ENCODE measurements at places on chromosomes 7 and 10.
A peak's percentile ranks its signal among the peaks of the same experiment; 100 is the strongest.

DNA sequence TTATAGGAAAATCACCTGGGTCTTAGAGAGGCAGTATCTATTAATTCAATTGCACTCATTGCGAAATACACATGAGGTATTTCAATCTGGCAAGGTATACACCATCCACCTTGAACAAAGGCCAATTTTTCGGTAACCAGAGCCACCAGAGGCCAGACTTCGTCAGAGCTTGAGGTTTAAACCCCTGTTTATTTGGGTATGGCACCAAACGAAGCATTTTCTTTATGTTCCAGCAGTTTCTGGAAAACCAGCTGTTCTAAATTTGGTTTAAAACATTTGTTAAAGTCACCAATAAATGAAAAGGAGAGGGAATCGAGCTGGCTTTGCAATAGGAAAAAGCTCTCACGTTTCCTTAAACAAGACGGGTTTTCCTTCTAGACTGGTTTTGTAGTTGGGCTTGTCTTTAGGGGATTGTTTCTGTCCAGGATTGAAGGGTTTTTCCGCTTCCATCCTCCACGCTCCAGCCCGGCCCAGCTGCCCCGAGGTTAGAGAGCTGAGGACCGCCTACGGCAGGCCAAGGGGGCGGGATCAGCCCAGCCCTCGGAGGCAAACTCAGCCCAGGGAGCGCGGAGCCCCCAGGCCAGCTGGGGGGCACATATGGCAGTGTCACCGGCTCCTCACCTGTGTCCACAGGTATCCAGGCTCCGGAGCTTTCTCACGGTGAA is 539.4 kb upstream of the MGMT start:
- DNase-seq, result peak; percentile 60

DNA sequence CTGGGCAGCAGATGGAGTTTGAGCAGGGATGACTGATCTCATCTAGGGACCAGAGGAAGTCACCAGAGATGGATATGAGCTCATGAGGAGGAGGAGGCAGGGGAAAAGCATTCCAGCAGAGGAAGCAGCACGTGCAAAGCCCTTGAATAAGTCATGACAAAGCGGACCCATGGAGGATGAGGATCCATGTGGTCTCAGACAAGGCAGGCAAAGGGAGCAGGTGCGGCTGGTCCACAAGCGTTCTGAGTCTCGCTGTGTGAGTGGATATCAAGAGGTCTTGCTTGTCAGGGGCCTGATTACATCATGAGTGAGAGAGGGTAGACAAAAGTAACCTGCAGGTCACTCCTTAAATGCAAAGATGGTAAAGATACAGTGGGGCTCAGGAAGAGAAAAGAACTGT is 307.6 kb downstream of the GRID1 start:
- no peak for DNase-seq

DNA sequence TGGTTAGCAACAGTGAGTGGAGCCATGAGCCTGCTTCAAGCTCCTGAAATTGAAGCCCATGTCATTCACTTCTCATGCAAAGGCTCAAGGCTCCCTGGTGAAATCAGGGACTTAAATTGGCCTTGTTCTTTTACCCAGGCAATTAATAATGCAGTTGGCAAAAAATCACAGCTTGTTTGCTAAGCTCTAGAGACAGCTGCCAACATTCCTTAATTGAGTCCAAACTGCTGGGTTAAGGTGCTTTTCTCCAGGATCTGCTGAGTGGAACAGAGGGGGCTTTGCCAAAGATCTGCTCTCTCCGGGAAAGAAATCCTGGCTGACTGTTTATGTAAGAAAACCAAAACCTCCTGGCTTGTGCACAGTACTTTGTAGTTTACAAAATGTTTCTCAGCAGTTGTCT is 257.6 kb upstream of the GHITM start:
- DNase-seq, result no peak

DNA sequence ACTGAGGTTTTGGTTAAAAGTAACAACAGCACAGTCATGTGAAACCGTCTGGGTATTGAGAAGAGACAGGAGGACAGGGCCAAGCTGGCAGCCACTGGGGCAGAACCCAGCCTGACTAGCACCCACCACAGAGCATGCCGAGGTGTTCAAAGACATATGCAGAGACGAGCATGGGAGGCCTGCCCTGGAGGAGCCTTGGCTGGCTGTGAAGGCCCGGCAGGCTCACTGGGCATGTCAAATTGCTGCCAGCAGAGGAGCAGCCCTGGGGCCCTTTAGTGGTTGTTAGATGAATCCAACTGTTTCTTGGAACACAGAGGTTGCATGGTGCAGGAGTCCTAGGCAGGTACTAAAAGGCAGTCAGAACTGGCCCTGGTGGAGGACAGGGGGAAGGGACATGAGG is 5.0 kb upstream of the GDF2 start:
- DNase-seq, result no peak

- no peak for DNase-seq
Measured at GRCh38 chr10:95388109-95388471, 97.3 kb upstream of the PDLIM1 start.

DNA sequence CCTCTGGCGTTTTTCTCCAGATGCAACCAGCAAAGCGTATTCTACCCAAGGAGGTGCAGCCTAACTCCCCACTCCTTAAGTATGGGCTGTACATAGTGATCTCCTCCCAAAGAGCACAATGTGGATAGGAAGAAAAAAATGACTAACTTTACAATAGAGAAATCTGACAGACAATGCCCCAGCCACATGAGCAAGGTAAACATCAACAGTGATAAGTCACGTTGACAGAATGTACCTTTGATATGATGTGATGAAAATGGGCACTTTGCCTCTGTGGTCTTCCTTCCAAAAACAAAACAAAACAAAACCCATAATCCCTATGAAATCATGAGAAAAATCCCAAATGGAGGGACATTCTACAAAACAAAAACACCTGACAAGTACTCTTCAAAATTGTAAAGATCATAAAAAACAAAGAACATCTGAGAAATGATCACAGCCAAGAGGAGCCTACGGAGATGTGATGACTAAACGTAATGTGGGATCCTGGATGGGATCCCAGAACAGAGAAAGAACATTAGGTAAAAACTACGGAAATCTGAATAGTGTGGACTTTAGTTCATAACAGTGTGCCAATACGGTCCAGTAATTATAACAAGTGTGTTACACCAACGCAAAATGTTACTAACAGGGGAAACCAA is 50.6 kb downstream of the ABLIM1 start:
- no peak for DNase-seq

GRCh38 chr10:124560377-124561105 is 98.9 kb downstream of the LHPP start:
- DNase-seq, result peak; percentile 70

DNA sequence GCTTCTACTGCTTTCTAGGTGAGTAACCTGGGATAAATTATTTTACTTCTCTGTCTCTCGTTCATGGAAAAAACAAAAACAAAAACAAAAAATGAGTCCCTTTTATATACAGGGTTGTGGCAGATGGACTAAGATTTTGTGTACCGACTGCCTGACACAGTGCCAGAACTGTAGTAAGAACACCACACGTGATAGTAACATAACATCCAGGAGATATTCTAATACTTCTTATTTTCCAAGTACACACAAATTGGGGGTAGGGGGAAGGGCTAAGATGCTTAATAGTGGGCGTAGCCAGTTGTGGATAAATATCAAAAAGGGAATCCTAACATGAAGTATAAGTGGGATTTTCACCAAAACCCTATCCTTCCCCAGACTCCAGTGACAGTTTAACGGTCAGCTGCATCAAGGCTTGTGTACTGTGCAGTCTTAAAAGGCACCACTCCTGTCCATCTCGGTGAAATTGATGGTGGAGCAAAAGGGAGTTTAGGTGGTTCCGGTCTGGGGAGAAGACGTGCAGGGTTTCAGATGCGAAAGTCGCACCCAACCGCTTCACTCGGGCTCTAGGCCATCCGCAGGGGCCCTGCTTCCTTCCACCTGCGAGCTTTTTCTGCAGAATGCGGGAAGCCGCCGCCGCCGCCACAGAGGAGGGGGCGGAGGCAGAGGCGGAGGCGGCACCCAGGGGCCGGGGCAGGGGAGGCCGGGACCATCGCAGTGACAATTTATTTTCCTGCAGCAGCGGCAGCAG is at the start of gene STAMBPL1:
Gene STAMBPL1, plus strand, starts transcription at position 712 of the 748 bp plus-strand sequence. CDS start 21,464 bp downstream, outside the sequence.
- peak; percentile 56 for DNase-seq

DNA sequence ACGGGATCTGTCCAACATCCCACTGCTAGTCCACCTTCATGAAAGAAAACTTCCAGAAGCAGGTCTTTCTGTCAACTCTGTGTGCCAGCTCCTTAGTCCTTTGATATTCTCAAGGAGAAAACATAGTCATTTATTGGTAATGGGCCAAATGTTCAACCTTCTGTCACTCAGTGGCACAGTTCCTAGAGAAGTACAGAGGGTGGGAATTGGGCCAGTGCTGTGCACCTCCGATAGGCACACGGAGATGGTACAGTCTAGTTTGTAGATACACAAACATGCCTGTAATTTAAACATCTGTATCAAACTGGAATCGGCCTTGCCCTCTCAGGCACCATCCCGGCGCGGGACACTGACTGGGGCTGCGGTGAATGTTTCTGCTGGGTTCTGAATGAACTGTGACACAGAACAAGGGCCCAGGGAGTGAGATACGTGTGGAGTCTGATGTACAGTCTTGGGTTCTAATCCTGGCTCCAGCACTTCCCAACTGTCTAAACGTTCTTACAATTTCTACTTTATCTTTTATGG is 213.9 kb upstream of the SHH start:
- DNase-seq, result no peak

GRCh38 chr7:98881561-98882315 is 3.4 kb downstream of the TRRAP start:
- no peak for DNase-seq

GRCh38 chr7:51366930-51367613 is 50.5 kb upstream of the COBL start:
- no peak for DNase-seq

- no peak for DNase-seq
Measured at GRCh38 chr10:122494173-122494820, 32.9 kb downstream of the HTRA1 start.

GRCh38 chr10:49463605-49464004 is 67.7 kb upstream of the DRGX start:
- no peak for DNase-seq

GRCh38 chr10:114372179-114372578 is 32.1 kb downstream of the AFAP1L2 start:
- DNase-seq, result no peak

GRCh38 chr7:144038887-144039286 is 9.9 kb upstream of the OR2A5 start:
- no peak for DNase-seq

DNA sequence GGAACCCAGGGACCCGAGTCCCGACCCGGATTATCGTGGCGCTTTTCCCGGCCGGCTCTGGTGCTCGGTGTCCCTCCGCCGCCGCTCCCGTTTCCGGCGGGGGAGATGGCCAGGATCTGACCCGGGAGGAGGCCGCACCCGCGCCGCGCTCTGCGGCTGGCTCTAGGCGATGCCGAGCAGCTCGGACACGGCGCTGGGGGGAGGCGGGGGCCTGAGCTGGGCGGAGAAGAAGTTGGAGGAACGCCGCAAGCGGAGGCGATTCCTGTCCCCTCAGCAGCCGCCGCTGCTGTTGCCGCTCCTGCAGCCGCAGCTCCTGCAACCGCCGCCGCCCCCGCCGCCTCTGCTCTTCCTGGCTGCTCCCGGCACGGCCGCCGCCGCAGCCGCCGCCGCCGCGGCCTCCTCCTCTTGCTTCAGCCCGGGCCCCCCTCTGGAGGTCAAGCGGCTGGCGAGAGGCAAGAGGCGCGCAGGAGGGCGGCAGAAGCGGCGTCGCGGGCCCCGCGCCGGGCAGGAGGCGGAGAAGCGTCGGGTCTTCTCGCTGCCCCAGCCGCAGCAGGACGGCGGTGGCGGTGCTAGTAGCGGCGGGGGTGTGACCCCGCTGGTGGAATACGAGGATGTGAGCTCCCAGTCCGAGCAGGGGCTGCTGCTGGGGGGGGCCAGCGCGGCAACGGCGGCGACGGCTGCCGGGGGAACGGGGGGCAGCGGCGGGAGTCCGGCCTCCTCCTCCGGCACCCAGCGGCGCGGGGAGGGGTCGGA is 593 bp downstream of the CDK13 start:
- DNase-seq, result peak; percentile 69

GRCh38 chr10:49612513-49613164 is 1.2 kb upstream of the CHAT start:
- no peak for DNase-seq

DNA sequence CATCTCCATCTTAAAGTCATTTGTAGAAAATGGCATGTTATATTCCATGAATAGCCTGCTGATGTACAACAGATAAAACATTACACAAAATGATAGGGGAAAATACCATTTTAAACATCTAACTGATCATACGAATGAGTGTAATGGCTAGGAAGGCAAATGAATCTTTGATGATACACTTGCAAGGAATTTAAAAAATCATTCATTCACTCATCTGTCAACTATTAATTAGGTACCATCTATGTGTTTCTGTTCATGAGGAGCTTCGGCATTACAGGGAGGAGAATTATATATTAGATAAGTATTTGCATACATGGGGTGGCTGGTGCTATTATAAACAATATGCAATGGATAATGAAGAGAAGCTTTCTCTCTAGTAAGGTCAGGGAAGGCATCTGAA is 183.7 kb downstream of the CACNB2 start:
- DNase-seq, result no peak

DNA sequence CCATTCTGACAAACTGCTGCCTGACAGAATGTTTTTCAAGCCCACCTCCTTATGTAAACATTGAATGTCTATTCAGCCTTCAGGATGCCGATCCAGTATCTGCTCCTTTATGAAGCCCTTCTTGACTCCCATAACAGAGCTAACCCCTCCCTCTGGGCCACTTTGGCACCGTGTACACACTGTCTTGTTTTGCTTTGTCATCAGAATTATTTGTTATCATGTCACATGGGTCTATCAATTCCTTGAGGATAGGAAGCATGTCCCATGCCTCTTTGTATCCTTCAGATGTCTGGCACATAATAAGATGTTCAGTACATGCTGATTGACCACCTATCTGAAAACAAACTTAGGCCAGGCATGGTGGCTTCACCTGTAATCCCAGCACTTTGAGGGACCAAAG is 92.3 kb downstream of the PRLHR start:
- no peak for DNase-seq

DNA sequence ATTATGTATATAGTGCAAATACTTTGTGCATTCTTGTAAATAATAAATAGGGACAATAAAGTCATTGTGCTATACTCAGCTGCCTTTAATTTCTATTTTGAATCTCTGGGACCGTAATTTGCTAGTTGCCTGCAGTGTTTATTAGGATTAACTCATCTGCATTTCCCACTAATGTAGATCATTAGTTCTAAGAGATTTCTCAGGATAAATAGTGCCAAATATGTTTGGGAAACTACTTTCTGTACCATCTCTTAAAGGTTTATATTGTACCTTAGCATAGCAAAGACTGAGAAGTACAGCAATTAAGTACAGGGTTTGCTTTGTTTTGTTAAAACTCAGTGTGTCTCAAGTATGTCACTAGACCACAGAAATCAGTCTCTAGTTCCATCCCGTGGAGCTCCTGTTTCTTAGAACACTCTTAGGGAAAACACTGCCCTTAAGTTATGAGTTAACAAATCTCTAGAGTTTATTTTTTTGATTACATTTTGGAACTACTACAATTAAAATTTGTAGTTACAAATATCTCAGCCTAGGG is 26.0 kb downstream of the ADD3 start:
- DNase-seq, result no peak

GRCh38 chr10:19668116-19668515 is 148.1 kb upstream of the PLXDC2 start:
- DNase-seq, result no peak

GRCh38 chr10:34495938-34496337 is 319.2 kb downstream of the PARD3 start:
- DNase-seq, result no peak
